ENCODE measurements at places on chromosomes 7 and 10. TPM values are rescaled to one million over a fixed set of nuclear protein-coding genes. Genes with fewer than 3 reads are reported as not detected.

GRCh38 chr7:18268571-18268970 lies 227.0 kb upstream of the HDAC9 start:
- DNase-seq: no peak

GRCh38 chr10:23070913-23071218 lies 24.5 kb upstream of the MSRB2 start:
- DNase-seq: no peak

DNA sequence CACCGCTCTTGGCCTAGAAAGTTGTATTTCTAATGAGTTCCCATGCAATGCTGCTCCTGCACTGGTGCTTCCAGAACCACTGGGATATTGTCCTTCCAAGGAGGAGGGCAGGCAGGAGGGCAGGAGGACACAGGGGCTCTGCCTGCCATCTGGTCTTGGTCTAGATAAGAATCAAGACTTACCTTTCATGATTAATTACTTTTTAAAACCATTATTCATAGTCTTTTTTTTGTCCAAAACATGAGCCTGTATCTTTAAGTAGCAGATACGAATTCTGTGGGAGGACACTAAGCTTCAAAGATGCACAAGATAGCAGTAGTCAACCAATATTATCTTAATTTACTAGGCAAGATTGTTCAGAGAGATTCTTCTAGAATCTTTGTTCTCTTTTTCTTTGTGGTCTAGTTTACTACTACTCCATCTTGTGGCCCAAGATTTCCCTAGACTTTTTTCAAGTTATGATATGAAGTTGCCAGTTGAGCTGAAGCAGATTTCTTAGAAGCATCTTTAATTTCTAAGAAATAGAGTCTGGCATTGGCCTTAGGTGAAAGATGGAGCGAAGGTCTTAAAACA lies 57.6 kb downstream of the RBM33 start:
- no peak for DNase-seq

The GPER1 gene
- 3.6 TPM for total RNA-seq

The C1QL3 gene
- 0.52 TPM for total RNA-seq

DNA sequence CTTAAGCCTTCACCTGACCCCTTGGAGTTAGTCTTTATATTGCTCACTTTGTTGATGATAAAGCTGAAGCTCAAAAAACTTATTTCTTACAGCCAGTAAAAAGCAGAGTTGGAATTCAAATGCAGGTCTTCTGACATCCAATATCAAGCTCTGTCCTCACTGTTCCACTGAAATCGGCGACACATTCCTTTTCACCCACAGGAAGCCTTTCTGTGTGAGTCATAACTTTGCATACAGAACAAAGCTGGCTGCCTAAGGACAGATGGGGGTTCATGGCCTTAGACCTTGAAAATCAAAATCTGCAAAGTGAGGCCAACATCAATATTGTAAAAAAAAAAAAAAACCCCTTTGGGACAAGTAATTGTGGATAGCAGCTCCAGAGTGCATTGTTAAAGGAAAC lies 21.8 kb upstream of the AKR1B1 start:
- DNase-seq: no peak

DNA sequence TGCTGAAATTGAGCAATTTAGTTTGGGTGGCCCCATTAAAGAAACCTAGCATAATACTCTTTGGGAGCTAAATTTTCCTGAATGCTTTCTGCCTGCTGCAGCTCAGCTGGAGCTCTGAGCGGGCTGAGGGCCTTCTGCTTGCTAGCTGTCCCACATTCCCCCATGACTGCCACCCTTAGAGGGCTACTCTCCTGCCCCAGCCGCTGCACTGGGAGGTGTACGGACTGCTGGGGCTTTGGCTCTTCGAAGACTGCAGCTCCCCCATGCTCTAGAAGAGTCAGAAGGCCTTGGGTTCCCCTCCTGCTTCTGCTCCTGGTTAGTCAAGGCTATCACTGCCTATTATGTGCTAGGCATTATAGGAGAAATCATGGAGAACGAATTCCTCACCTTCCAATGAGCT lies 31.5 kb downstream of the BLVRA start:
- DNase-seq: no peak

The MYL7 gene
- 5.2 TPM for total RNA-seq

DNA sequence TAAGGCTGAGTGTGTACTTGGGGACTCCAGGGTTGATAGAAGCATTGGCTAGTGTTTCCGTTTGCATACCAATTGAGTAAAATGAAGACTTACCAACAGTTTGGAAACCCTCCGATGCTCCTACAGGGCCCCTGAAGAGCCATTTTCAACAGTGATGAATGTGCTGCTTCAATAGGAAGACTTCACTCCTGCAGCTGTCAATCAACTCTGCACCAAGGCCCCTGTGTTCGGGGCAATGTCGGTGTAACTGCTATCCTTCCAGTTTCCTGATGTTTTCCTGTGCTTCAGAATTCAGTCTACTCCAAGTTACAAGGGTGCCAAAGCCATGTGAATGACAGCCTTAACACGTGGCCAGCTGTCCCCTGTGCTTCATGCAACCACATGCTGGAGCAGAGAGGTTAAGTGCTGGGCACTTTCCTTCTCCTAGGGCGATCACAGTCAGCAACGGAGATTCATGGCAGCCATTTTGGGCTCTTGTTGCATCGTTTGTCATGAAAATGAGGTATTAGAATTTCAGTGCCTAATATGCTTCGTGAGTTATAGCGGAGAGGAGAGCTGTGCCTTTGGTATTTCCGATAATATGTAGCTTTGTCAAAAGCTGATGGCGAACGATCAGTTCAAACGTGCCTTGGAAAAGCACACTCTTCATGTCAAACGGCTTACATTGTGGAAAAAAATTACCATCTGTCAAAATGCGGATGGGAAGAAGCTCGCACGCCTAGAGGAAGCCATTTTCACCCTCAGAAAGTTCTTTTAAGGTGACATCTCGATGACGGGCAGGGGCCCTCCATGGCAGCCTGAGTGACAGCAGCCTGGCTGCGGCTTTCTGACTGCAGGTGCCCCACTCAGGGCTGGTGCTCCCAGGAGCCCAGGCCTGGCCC lies 287.8 kb downstream of the ACTR3B start:
- DNase-seq: no peak

GRCh38 chr7:28516390-28517172 lies 104.3 kb downstream of the CREB5 start:
- DNase-seq: no peak

The FAM149B1 gene
- total RNA-seq: 22.7 TPM

DNA sequence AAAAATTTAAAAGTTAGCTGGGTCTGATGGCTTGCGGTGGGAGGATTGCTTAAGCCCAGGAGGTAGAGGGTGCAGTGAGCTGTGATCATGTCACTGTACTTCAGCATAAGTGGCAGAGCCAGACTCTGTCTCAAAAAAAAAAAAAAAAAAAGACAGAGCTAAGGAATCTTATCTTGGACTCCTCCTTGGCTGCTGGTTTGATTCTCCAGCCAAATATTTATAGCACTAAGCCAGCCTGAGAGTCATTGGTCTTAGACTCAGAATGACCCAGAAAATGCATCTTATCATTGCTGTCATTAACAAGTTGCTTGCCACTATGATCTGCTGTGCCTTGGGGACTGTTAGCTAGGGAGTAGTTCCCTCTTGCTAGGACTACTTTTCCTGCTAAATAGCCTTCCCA lies 164.7 kb downstream of the GNAT3 start:
- no peak for DNase-seq

- no peak for DNase-seq
Observed at GRCh38 chr7:45918556-45918955, 2.5 kb downstream of the IGFBP3 start.

DNA sequence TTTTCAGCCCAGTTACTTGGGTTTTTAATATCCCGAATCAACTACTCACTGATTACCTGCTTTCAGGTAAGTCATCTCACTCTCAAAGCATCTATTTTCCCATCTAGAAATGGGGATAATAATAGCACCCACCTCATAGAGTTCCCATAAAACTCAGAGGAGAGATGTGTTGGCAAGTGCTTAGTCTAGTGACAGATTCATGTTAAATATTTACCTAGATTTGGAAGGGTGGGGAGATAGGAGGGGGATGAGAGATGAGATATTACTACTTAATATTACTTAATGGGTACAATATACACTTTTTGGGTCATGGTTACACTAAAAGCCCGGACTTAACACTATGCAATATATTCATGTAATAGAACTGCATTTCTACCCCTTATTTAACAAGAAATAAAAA lies 7.0 kb upstream of the A1CF start:
- DNase-seq: no peak

DNA sequence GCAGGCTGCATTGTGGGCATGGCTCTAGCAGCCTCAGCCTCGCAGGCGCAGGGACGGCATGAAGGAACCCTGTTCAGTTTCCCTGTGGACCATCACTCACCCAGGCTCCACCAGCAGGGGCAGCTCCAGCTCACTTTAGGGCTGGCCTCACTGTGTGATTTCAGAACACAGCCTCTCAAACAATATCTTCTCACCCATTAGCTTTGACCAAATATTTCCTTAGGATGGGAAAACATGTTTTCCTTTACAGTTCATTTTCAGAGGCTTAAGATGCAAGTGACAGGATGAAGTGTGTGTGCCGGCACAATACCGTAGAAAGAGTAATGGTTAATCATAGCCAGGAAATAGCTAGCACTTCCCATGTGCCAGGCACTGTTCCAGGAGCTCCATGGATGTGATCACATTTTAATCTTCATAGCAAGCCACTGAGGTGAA lies 58.2 kb downstream of the LANCL2 start:
- DNase-seq: no peak

GRCh38 chr7:110531186-110531585 lies 559.7 kb upstream of the LRRN3 start:
- peak; percentile 1 for DNase-seq

The CPA2 gene
- 298 TPM for total RNA-seq

DNA sequence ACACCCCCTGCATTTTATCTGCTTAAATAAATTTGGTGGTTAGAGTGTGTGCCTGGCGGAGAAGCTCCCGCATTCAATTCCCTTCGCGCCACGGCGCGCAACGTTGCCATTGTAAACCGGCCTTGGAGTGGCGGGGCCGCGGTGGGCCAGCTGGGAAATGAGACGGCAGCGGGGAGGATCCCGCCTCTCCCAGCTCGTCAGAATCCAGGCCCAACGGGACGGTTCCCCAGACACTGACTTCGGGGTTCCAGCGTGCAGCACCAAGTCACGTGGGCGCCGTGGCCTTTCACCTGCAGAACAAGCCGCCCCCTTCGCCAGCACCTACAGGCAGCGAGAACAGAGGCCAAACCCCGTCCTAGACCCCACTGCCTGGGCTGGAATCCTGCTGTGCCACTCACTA lies 103.4 kb downstream of the GRID1 start:
- no peak for DNase-seq

The NPC1L1 gene
- total RNA-seq: 20.6 TPM

DNA sequence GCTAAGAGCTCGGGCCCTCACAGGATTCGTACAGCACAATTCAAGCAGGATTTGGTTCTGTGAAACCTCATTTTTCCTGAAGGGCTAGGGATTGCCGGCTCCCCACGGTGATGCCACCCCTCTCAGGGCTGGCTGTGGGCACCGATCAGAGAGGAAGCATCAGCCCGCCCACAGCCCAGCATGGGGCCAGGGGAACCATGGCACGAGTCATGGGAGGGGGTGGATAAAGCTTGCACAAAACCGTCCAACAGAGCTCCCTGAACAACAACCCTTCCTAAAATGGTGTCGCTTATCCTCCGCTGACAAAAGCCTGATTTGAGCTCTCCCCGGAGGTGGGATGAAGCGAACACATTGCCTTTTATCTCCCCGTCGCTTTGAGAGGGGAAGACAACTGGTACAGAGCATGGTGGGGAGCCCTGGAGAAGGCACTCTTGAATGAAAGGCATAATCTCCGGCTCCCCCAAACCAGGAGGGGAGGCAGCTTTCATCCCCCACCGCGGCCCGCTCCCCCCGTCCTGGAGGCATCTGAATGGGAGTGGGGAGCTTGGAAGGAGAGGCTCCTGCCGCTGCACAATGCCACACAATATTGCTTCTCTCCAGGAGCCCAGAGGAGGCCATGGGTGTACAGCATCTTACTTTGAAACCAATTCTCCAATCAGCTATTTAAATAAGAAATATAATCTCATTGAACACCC lies 144.0 kb downstream of the RPS24 start:
- no peak for DNase-seq

GRCh38 chr10:61992671-61993668 lies 91.5 kb downstream of the ARID5B start:
- peak; percentile 58 for DNase-seq

The PAPSS2 gene
- total RNA-seq: 47.0 TPM

DNA sequence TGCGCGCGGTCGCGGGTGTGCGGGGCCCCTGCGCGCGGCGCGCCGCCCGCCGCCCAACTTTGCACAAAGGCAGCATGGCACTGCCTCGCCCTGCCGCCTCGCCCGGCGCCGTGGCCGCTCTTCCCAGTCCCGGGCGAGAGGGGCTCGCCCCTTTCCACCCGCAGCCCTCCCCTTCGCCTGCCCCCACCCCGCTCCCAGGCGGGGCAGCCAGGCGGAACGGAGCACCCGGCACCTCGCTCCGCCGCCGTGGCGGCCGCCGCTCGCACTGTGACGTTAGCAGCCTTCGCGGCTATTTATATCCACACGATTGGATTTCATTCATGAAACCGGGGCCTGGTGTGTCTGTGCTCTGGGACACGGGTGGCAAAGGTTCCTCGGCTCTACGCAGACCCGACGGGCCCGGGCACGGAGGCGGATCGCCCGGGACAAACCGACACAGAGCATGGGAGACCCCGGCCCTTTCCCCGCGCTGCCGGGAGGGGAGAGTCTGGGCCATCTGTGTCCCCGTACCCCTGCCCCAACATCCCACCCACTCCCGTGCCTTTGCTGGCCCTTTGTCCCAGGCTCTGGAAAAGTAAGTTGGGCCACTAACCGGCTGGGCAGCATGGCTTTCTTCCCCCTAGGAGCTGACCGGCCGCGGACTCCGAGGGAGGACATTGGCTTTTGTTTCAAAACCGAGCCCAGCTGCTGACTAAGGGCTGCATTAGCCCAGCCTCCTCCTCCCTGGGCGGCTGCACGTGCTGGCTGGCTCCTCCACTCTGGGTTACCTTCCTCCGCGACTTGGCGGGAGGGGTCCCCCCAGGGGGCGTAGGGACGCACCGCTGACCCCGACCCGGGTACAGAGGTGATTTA lies at the start of gene RHOBTB1:
Gene RHOBTB1 (minus strand): TSS at position 128 of the 852 bp plus-strand sequence. CDS start 32,643 bp downstream, outside the sequence.
- peak; percentile 93 for DNase-seq

DNA sequence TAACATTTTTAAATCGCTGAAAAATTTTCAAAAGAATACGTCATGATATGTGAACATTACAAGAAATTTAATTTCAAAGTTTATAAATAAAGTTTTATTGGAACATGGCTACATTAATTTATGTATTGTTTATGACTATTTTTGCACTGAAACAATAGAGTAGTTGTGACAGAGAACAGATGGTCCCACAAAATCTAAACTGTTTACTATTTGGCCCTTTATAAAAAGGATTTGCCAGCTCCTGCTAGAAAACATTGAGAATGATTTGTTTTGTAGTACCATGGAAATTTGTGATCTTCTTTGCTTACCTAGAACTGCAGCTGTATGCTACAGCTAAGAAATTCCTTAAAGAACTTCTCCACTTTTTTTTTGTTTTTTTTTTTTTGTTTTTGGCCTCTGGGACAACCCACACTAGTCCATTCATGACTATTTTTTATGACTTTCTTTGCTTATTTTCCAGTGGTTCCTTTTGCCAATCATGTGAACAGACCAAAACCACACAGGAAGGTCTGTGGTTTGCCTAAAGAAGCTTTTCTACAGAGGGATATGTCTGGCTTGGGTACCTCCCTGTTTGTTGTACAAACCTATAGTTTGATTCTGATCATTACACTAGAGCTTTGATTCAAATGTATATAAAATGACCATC lies 55.7 kb downstream of the ST7 start:
- no peak for DNase-seq

The KIF11 gene
- 7.9 TPM for total RNA-seq

The SMO gene
- 46.2 TPM for total RNA-seq

The AZGP1 gene
- total RNA-seq: 52.6 TPM

The CUTC gene
- total RNA-seq: 21.6 TPM

The NPFFR1 gene
- total RNA-seq: not detected

- no peak for DNase-seq
Observed at GRCh38 chr10:79220307-79220706, 127.0 kb upstream of the PPIF start.

The PON3 gene
- not detected for total RNA-seq

The CTAGE8 gene
- total RNA-seq: 2.5 TPM
